ENCODE measurements at places on chromosomes 3 and 15.

DNA sequence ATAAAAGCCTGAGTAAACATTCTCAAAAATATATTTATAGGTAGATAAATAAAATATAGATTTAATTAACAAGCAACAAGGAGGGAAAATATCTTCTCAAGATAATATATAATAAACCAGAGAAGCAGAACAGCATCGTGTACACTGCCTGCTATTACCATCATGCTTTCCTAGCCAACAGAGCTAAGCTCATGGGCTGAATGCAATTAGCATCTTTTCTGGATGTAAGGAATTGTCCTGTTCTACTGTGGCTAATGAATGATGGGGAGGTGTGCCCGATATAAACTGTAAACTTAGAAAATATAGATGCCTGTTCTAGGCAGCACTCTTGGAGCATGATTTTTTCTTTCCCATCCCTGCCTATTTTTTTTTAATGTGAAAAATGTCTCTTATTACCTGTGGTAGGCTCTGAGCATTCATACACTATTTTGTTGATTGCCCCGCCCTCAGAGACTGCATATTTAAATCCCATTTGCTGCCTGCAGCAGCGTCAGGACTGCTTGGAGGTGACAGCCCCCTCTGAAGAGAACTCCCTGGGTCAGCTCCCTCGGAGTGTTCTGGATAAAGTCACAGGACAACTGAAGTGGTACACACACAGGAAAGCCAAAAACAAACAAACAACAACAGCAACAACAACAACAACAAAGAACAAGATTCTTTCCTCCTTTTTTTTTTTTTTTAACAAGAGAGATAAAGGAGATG is 312.3 kb downstream of the SATB1 start:
- peaks cover 12% of the 10 kb centered on the region for H3K4me1 ChIP-seq
- H3K4me3 ChIP-seq, result no peak overlapping the region
- no peak for DNase-seq
- H3K36me3 ChIP-seq, result peaks cover 5% of the 10 kb centered on the region
- H3K27me3 ChIP-seq, result no peaks in the 10 kb centered on the region

- DNase-seq, result no peak
- peaks cover 8% of the 10 kb centered on the region for H3K4me1 ChIP-seq
- H3K36me3 ChIP-seq, result peaks cover 29% of the 10 kb centered on the region
- H3K27me3 ChIP-seq, result no peaks in the 10 kb centered on the region
- no peak overlapping the region for H3K4me3 ChIP-seq
Measured at GRCh38 chr3:36677331-36678007, 86.9 kb downstream of the DCLK3 start.

- no peak overlapping the region for H3K4me3 ChIP-seq
Measured at GRCh38 chr3:41579861-41580260, 380.6 kb downstream of the CTNNB1 start.

GRCh38 chr15:51931638-51932037 is 39.9 kb downstream of the LEO1 start:
- no peak for DNase-seq
- no peak overlapping the region for H3K4me3 ChIP-seq
- H3K27ac ChIP-seq, result no peak overlapping the region
- H3K36me3 ChIP-seq, result peaks cover 3% of the 10 kb centered on the region
- peaks cover 4% of the 10 kb centered on the region for H3K4me1 ChIP-seq
- H3K27me3 ChIP-seq, result no peaks in the 10 kb centered on the region

- H3K36me3 ChIP-seq, result peaks cover 59% of the 10 kb centered on the region
- no peak overlapping the region for H3K4me3 ChIP-seq
Measured at GRCh38 chr3:464255-464654, 267.7 kb downstream of the CHL1 start.

GRCh38 chr3:64063983-64064438 is 40.7 kb upstream of the PSMD6 start:
- peaks cover 38% of the 10 kb centered on the region for H3K27me3 ChIP-seq
- H3K36me3 ChIP-seq, result no peaks in the 10 kb centered on the region
- no peak overlapping the region for H3K4me3 ChIP-seq
- DNase-seq, result no peak

GRCh38 chr3:194387276-194387675 is 11.8 kb downstream of the GP5 start:
- peaks cover 9% of the 10 kb centered on the region for H3K36me3 ChIP-seq
- DNase-seq, result no peak
- H3K4me1 ChIP-seq, result peaks cover 26% of the 10 kb centered on the region

DNA sequence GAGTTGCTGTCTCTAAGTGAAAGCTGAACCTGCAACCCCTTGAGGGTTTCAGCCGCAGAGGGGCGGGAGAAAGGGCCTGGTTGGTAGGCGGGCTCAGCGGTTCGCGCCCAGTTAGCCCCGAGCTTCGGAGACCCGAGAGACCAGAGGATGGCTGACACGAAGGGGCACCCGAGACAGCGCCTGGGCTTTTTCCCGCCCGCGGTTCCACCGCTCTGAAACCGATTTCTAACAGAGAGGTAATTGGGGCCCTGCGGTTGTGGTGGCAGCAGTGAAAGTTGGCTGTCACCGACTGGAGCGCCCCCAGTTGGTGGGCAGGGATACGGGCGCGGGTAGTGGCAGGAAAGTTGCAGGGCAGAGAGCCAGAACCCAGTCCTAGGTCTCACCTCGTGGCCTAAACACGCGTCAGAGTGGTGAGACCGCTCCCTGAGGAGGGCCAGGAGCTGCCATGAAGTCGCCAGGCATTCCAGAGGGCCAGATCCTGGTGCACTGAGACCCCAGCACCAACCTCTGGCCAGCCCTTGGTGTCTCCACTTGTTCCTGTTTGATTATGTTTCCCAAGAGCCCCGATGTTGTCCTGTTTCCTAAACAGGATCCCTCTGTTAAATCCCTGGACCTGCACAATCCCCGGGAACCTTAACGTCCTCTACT is 625 bp upstream of the ELL3 start:
- H3K27ac ChIP-seq, result peak overlapping the region; percentile 74
- no peaks in the 10 kb centered on the region for H3K27me3 ChIP-seq
- DNase-seq, result peak; percentile 82

GRCh38 chr3:115208066-115208750 is 61.1 kb upstream of the ZBTB20 start:
- no peak overlapping the region for H3K4me3 ChIP-seq
- no peak for DNase-seq
- H3K27me3 ChIP-seq, result no peaks in the 10 kb centered on the region
- H3K4me1 ChIP-seq, result peaks cover 26% of the 10 kb centered on the region
- no peak overlapping the region for H3K27ac ChIP-seq

DNA sequence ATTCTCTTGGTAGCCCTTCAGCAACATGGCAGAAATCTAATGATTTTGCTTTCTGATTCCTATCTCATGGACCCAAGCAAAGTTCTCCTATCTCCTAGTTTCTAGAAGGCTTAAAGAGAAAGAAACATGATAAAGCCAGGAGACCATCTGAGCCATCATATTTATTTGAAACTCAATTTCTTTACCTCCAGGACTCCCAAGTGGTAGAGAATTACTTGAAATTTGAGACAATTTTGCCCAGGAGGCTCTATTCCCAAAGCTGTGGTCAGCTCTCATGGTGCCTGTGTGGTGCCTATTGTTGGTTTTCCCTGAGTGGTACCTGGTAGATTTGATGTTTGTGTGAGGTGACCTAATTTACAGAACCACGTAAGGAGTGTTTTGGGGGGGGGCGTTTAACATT is 38.8 kb downstream of the CHP1 start:
- no peak overlapping the region for H3K27ac ChIP-seq
- no peak for DNase-seq
- H3K36me3 ChIP-seq, result peaks cover 35% of the 10 kb centered on the region
- H3K4me1 ChIP-seq, result no peaks in the 10 kb centered on the region
- no peak overlapping the region for H3K4me3 ChIP-seq

- H3K4me3 ChIP-seq, result no peak overlapping the region
- H3K36me3 ChIP-seq, result no peaks in the 10 kb centered on the region
- peaks cover 19% of the 10 kb centered on the region for H3K4me1 ChIP-seq
- no peak for DNase-seq
- H3K27ac ChIP-seq, result no peak overlapping the region
- H3K27me3 ChIP-seq, result no peaks in the 10 kb centered on the region
Measured at GRCh38 chr3:174424656-174425055, 434.5 kb upstream of the NAALADL2 start.

- no peaks in the 10 kb centered on the region for H3K36me3 ChIP-seq
- no peaks in the 10 kb centered on the region for H3K27me3 ChIP-seq
- DNase-seq, result no peak
- H3K4me3 ChIP-seq, result no peak overlapping the region
Measured at GRCh38 chr3:150902988-150903387, 2.3 kb downstream of the MINDY4B start.

- DNase-seq, result no peak
- no peaks in the 10 kb centered on the region for H3K36me3 ChIP-seq
- peaks cover 4% of the 10 kb centered on the region for H3K27me3 ChIP-seq
- H3K4me1 ChIP-seq, result peaks cover 6% of the 10 kb centered on the region
Measured at GRCh38 chr15:62248277-62248984, 83.3 kb upstream of the C2CD4B start.

DNA sequence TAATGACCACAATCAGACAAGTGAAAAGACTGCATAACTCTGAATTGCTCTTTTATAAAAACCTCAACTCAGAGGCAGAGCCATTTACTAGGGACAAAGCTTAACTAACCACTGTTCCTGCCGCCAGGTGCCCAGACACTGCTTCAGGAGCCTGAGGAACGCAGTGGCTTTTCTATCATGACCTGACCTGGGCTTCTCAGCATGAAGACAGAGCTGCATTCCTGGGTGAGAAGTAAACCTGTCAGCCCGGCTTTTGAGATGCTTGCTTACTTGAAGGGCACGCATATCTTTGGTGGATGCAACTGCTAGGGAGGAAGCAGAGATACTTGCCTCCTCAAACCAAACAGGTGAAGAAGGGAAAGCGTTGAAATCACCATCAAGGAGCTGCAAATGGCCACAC is 7.9 kb downstream of the LRRC31 start:
- H3K36me3 ChIP-seq, result no peaks in the 10 kb centered on the region
- H3K27me3 ChIP-seq, result no peaks in the 10 kb centered on the region
- DNase-seq, result peak; percentile 18
- H3K27ac ChIP-seq, result peak overlapping the region; percentile 32
- peaks cover 9% of the 10 kb centered on the region for H3K4me1 ChIP-seq
- no peak overlapping the region for H3K4me3 ChIP-seq

DNA sequence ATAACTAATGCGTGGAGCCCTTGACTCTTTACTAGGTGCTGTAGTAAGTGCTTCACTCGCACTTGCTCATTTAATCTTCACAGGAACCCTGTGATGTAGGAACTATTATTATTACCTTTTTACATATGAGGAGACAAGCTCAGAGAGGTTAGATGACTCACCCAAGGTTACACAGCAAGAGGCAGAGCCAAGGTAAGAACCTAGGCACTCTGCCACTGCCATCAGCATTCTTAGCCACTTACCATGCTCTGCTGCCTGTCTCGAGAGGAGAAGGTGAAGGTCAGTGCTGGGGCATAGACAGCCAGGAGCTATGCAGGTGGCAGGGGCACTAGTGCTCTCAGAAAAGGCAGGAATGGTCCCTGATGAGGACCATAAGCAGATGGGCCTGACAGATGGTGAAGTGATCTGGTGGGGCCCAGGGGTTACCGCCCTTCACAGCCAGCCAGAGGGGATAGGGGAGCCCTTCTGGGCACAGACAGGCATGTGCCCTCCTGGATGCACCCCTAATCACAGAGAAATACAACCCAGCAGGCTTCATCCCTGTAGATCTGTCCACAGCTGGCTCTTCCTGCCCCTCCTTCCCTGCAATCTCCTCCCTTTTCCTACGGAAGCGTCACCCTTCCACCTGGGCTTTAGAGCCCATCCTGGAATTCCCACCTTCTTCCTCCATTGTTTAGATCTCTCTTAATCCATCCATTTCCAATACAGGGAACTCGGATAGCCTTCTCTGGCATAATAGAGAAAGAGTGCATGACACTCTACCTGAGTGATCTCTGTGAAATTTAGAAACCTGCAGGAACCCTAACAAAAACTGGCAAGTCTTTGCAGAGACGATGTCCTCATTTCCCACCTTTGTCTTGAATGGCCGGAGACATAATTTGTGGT is 26.9 kb downstream of the ABTB1 start:
- DNase-seq, result no peak
- no peak overlapping the region for H3K27ac ChIP-seq
- peaks cover 3% of the 10 kb centered on the region for H3K4me1 ChIP-seq
- no peaks in the 10 kb centered on the region for H3K27me3 ChIP-seq
- no peaks in the 10 kb centered on the region for H3K36me3 ChIP-seq
- H3K4me3 ChIP-seq, result no peak overlapping the region

DNA sequence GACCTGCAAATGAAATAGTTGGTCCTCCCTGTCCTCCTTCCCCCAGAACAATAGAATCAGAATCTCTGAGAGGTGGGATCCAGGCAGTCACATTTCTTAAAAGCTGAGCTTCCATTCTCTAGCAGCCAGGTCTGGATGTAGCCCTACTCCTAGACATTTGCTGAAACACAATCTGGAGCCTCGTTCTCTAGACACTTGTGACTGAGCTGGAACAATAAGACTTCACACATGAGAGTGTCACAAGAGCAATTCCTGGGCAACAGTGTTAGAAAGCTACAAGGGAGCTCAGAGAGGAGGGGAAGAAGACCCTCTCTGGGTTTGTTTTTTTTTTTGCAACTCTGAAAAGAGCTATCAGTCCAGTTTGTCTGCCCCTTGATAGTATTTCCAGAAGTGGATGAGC is 14.5 kb downstream of the CORO2B start:
- no peaks in the 10 kb centered on the region for H3K27me3 ChIP-seq
- no peak for DNase-seq
- H3K36me3 ChIP-seq, result no peaks in the 10 kb centered on the region
- no peak overlapping the region for H3K4me3 ChIP-seq
- H3K27ac ChIP-seq, result no peak overlapping the region
- peaks cover 34% of the 10 kb centered on the region for H3K4me1 ChIP-seq

GRCh38 chr15:61689067-61689466 is 371.2 kb downstream of the VPS13C start:
- no peak overlapping the region for H3K4me3 ChIP-seq
- H3K4me1 ChIP-seq, result peaks cover 20% of the 10 kb centered on the region
- H3K36me3 ChIP-seq, result no peaks in the 10 kb centered on the region
- DNase-seq, result no peak
- H3K27ac ChIP-seq, result no peak overlapping the region

DNA sequence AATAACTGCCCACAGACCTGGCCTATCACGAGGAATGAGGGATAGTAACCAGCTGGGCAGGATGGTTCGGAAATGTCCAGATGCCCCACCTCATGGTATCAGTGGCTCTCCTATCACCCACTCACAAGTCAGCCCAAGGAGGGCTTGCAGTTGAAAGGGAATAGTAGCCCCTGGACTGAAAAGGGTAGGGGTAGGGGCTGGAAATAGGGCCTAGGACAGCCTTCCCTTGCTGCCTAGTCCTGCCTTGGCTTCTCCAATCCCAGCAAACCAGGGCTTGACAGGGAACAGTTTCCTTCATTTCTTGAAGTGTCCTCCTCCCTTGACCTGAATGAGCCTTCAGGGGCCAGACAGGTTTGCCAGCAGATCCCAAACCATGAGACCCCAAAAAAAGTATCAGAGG is 1.2 kb upstream of the CACNA2D2 start:
- DNase-seq, result no peak
- no peak overlapping the region for H3K27ac ChIP-seq
- H3K36me3 ChIP-seq, result no peaks in the 10 kb centered on the region
- peaks cover 12% of the 10 kb centered on the region for H3K4me1 ChIP-seq
- peaks cover 39% of the 10 kb centered on the region for H3K27me3 ChIP-seq
- peak overlapping the region; percentile 55 for H3K4me3 ChIP-seq

DNA sequence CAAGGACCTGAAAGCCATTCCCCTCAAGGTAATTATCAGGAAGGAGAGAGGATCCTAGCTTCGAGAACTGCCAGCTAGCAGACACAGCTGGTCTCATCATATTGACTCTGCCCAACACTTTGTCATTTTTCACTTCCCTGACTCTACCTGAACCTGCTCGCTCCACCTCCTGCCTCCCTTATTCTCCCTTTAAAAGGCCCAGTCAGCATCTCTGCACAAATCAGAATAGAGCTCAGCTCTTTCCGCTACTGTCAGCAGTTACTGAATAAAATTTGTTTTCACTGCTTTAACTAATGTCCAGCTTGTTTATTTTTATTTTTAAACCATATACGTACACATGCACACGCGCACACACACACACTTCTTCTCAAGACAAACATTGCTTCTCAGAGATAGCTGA is 57.2 kb upstream of the MCF2L2 start:
- no peak overlapping the region for H3K27ac ChIP-seq
- no peaks in the 10 kb centered on the region for H3K36me3 ChIP-seq
- no peak for DNase-seq
- H3K4me1 ChIP-seq, result peaks cover 41% of the 10 kb centered on the region

Data from WTC11 (cell line).